ENCODE measurements at places on chromosomes 2 and 18. TPM values are rescaled to one million over a fixed set of nuclear protein-coding genes. Genes with fewer than 3 reads are reported as not detected.
A peak's percentile ranks its signal among the peaks of the same experiment; 100 is the strongest.

RAB11FIP5 gene
- total RNA-seq: 35.5 TPM

SERPINB4 gene
- not detected for total RNA-seq

ALPG gene
- total RNA-seq: not detected

TLX2 gene
- total RNA-seq: not detected

SLC30A3 gene
- not detected for total RNA-seq

TUBA3E gene
- total RNA-seq: not detected

CMPK2 gene
- 0.24 TPM for total RNA-seq

STAT4 gene
- 1.3 TPM for total RNA-seq

- no peak for DNase-seq
- H3K4me1 ChIP-seq: no peaks in the 10 kb centered on the region
- no peak overlapping the region for H3K27ac ChIP-seq
- no peak overlapping the region for H3K4me3 ChIP-seq
- H3K27me3 ChIP-seq: no peaks in the 10 kb centered on the region
These were observed 65.9 kb downstream of the MGAT5 start for GRCh38 chr2:134319596-134320254.

- H3K27me3 ChIP-seq: peaks cover 4% of the 10 kb centered on the region
- DNase-seq: no peak
- H3K4me3 ChIP-seq: no peak overlapping the region
- H3K4me1 ChIP-seq: no peaks in the 10 kb centered on the region
- no peaks in the 10 kb centered on the region for H3K36me3 ChIP-seq
These were observed 214.4 kb downstream of the ZNF385B start for GRCh38 chr2:179646862-179647587.

GRCh38 chr2:234966340-234966739 lies 14.5 kb downstream of the SH3BP4 start:
- no peaks in the 10 kb centered on the region for H3K27me3 ChIP-seq
- DNase-seq: no peak
- peaks cover 8% of the 10 kb centered on the region for H3K36me3 ChIP-seq

DNA sequence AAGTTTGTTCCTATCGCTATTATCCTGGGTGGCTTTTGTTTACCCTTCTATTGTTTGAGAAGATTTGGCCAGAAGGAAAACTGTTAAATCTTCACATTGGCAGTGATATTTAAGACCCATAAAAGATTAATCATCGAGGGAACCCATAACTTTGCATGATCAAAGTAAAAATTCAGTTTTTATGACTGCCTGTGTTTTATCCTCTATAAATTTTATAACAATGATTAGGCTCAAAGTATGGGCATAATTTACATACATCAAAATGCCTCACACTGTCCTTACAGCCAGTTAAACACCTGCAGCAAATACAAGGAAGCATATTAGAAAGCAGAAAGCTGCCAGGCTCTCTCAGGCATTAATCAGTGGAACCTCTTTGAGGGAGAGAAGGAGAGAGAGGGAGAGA lies 289.1 kb downstream of the ICOS start:
- H3K27me3 ChIP-seq: peaks cover 66% of the 10 kb centered on the region
- H3K4me3 ChIP-seq: no peak overlapping the region
- H3K27ac ChIP-seq: no peak overlapping the region

DNA sequence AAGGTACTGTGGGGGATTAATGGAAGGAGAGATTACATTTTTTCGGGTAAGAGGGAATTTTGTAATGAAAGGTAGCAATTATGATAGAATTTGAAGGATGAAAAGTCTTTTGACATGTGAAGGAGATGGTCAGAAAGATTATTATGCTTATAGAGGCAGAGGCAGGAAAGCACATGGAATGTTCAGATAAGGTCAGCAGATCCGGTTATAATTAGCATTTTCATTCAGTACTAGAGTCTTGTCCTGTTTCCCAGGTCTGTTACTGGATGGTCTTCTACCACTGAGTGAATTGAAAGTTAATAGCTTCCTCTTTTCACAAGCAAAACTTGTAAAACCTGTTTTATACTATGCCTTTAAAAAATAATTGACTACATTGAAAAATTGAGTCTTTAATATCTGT lies 116.9 kb downstream of the PHLPP1 start:
- H3K27me3 ChIP-seq: no peaks in the 10 kb centered on the region
- H3K4me1 ChIP-seq: peaks cover 49% of the 10 kb centered on the region
- no peak overlapping the region for H3K4me3 ChIP-seq

GRCh38 chr2:1638281-1638860 lies 105.9 kb downstream of the PXDN start:
- no peak overlapping the region for H3K4me3 ChIP-seq
- H3K27ac ChIP-seq: no peak overlapping the region
- no peaks in the 10 kb centered on the region for H3K27me3 ChIP-seq
- H3K36me3 ChIP-seq: peaks cover 51% of the 10 kb centered on the region
- no peak for DNase-seq

DNA sequence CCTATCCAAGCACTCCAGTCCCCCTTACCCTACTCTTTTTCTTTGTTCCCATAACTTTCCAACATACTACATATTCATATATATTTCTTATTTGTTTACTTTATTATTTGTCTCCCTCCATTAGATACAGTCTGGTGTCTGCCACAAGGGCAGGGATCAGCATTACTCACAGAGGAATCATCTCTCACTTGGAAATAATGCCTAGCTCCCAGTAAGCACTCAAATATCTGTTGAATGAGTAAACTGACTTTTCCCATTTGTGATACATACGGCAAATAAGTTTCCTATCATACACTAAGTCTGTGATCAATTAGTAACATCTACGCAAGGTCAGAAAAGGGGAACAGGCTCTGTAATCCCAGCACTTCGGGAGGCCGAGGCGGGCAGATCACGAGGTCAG lies 18.7 kb downstream of the C1D start:
- H3K4me3 ChIP-seq: no peak overlapping the region
- peak overlapping the region; percentile 52 for H3K27ac ChIP-seq
- H3K27me3 ChIP-seq: no peaks in the 10 kb centered on the region
- H3K4me1 ChIP-seq: peaks cover 15% of the 10 kb centered on the region

- peak overlapping the region; percentile 94 for H3K27ac ChIP-seq
- DNase-seq: no peak
- H3K27me3 ChIP-seq: no peaks in the 10 kb centered on the region
- no peaks in the 10 kb centered on the region for H3K36me3 ChIP-seq
- H3K4me3 ChIP-seq: no peak overlapping the region
These were observed 31.3 kb downstream of the HPCAL1 start for GRCh38 chr2:10333966-10334365.

- H3K36me3 ChIP-seq: peaks cover 5% of the 10 kb centered on the region
- H3K4me1 ChIP-seq: peaks cover 18% of the 10 kb centered on the region
- H3K4me3 ChIP-seq: no peak overlapping the region
- DNase-seq: no peak
These were observed 9.7 kb downstream of the CREB1 start for GRCh38 chr2:207539470-207539869.

GRCh38 chr2:155021618-155022017 lies 323.1 kb downstream of the KCNJ3 start:
- H3K4me3 ChIP-seq: no peak overlapping the region
- H3K27ac ChIP-seq: no peak overlapping the region
- no peaks in the 10 kb centered on the region for H3K36me3 ChIP-seq
- H3K27me3 ChIP-seq: no peaks in the 10 kb centered on the region
- H3K4me1 ChIP-seq: no peaks in the 10 kb centered on the region

DNA sequence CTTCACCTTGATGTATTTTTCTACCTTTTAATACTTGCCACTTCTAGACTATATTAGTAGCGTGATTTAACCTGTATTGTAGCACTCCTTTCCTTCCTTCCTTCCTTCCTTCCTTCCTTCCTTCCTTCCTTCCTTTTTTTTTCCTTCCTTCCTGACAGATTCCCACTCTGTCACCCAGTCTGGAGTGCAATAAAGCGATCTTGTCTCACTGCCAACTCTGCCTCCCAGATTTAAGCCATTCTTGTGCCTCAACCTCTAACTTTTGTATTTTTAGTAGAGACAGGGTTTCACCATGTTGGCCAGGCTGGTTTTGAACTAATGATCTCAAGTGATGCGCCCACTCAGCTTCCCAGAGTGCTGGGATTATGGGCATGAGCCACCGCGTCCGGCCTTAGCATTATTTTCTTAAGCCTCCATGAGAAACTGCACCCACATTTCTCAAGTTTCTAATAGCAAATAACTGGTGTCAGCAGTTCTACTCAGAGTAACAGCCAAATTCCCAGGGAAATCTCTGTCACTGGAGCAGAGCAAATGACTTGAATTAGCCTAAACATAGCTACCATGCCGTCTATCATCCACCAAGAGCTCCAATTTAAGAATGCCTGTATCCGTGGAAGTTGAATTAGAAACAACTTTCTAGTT lies 529.2 kb downstream of the LRP1B start:
- H3K27me3 ChIP-seq: no peaks in the 10 kb centered on the region
- no peak for DNase-seq
- no peaks in the 10 kb centered on the region for H3K4me1 ChIP-seq
- no peak overlapping the region for H3K27ac ChIP-seq
- H3K36me3 ChIP-seq: no peaks in the 10 kb centered on the region

- H3K36me3 ChIP-seq: peaks cover 13% of the 10 kb centered on the region
These were observed 96.8 kb downstream of the PTPN4 start for GRCh38 chr2:119856469-119856901.

DNA sequence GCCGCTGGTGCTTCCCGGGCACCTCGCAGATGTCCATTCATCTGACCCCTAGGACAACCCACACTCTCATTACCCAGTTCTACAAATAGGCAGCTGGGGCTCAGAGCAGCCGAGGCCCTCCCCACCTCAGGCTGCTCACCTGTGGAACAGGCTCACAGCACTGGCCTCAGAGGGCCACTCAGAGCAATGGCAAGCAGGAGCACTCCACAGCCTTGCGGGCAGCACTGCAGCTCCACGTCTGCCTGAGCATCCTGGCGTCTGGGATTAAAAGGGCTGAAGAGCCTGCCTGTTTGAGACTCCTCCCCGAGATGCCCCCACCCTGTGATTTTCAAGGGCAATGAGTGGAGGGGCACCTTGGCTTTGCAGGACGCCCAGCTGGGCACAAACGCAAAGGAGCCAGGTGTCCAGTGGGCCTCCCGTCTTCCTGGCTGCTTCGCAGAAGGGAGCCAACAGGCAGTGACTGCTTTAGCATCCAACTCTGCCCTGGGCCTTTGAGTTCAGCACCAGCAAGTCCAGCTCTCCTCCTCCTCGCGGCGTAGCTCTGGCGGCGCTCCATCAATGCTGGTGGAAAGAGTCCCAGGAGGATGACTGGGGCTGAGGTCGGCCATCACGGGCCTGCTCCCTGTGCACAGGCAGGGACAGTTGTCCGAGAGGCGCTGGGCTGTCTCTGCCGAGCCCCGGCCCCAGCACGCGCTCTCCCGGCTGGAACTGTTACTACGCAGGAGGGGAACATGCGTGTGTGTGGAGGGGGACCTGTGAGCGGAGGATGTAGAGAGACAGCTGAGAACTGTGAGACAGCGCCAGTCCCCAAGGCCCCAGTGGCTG lies 297.2 kb downstream of the NDUFA10 start:
- DNase-seq: no peak
- H3K36me3 ChIP-seq: no peaks in the 10 kb centered on the region
- H3K27me3 ChIP-seq: no peaks in the 10 kb centered on the region
- no peak overlapping the region for H3K4me3 ChIP-seq

DNA sequence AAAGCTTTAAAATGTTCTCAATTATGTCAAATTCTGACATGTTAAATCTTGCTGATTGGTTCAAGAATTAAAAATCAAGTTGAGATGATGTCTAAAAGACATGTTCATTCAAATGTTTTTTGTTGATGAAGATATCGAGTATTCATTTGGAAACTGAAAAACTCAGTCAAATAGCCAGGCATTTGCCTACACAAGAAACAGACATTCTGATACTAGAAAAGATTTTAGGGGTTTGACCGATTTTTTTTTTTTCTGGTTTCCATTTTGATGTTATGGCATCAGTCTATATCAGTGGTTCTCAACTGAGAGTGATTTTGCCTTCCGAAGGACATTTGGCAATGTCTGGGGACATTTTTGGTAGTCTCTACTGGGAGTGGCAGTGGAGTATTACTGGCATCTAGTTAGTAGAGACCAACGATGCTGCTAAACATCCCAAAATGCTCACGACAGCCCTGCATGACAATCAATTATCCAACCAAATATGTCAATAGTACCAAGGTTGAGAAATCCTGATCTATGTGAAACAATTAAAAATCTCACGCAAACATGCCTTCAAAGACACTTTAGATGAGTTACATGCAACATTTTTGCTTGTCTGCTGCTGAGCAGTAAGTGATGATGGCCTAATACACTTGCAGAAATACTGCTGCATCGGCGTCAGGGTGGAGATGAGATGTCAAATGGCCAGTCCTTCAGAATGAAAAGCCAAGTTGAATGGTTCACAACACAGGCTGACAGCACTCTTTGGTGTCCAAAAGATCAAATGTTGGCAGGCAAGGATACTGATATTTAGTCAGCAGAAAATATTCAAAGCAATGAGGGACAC lies 12.5 kb downstream of the RASGRP3 start:
- H3K4me3 ChIP-seq: no peak overlapping the region
- H3K27me3 ChIP-seq: no peaks in the 10 kb centered on the region
- H3K27ac ChIP-seq: no peak overlapping the region
- DNase-seq: no peak

DNA sequence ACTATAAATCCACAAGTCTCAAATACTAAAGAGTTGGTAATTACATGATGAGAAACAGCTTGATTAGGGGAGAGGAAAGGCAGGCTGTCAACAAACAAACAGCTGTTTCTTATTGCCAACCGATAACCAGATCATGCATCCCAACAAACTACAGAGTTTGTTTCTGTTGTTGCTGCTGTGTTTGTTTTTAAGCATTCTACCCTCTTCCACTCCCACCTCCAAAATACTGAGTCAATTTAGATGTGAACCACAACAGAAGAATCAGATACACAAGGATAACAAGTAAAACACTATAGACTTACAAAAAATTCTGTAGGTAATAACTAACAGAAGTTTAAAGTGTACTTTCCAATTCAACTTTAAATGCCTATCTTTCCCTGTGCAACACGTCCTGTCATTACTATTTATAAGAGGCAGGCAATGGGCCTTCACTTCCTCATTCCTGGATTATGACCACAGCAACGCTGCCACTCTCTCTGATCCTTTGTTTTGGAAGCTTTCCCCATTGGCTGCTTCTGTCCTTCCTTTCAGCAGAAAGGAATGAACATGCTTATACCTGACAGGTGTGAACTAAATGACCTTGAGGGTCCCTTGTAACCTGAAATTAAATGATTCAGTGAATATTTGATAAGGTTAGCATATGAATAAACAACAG lies 152.0 kb downstream of the SRBD1 start:
- peaks cover 18% of the 10 kb centered on the region for H3K36me3 ChIP-seq
- H3K27ac ChIP-seq: peak overlapping the region; percentile 67
- no peak overlapping the region for H3K4me3 ChIP-seq
- no peaks in the 10 kb centered on the region for H3K27me3 ChIP-seq
- DNase-seq: no peak

GRCh38 chr2:237636578-237636977 lies 9.2 kb downstream of the LRRFIP1 start:
- no peaks in the 10 kb centered on the region for H3K27me3 ChIP-seq
- no peak for DNase-seq
- peaks cover 21% of the 10 kb centered on the region for H3K36me3 ChIP-seq
- peaks cover 16% of the 10 kb centered on the region for H3K4me1 ChIP-seq
- no peak overlapping the region for H3K4me3 ChIP-seq
